Bronchial epithelial cell (primary cell): ENCODE measurements at places on chromosomes 3 and 15. TPM values are rescaled to one million over a fixed set of nuclear protein-coding genes. Genes with fewer than 3 reads are reported as not detected.
A peak's percentile ranks its signal among the peaks of the same experiment; 100 is the strongest.

DNA sequence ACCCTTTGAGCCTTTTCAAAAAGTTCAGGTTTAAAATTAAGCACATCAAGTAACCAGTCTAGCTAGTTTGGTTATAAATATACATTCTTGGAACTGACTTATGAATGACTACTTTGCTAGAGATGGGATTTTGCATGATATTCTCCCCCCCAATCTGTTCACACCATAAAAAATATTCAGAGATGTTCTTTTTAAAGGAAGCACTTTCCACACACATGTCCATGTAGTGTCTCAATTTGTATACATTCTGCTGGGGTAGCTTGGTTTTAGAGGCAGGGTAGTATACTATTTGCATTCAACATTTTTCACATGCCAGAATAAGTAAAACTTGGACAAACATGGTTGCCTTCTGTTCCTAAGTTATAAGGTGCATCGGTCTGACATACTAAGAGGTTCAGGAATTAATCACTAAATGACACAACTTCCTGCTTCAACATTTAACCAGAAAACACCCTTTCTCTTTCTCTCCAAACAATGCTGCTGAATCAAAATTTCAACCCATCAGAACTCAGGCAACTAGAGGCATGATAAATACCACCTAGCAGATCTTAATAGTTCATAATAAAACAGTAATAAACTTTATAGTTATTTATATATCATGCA is 57.0 kb downstream of the SUMF1 start:
- peak; percentile 56 for DNase-seq

GRCh38 chr3:4721511-4721911 is 228.4 kb downstream of the ITPR1 start:
- peak; percentile 40 for DNase-seq

- no peak for DNase-seq
Observed at GRCh38 chr15:85558848-85559247, 178.4 kb downstream of the AKAP13 start.

DNA sequence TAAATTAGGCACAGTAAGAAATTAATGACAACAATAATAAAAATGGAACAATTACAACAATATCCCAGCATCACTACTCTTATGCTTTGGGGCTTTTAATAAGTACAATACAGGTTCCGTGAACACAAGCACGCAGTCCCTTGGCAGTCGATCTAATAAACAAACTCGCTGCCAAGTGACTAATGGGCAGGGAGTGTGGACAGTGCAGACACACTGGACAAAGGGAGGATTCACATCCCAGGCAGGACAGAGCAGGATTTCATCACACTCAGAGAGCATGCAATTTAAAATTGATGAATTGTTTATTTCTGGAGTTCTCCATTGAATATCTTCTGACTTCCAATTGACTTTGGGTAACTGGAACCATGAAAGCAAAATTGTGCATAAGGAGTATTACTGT is 524.1 kb upstream of the CFAP20DC start:
- DNase-seq, result peak; percentile 64

DNA sequence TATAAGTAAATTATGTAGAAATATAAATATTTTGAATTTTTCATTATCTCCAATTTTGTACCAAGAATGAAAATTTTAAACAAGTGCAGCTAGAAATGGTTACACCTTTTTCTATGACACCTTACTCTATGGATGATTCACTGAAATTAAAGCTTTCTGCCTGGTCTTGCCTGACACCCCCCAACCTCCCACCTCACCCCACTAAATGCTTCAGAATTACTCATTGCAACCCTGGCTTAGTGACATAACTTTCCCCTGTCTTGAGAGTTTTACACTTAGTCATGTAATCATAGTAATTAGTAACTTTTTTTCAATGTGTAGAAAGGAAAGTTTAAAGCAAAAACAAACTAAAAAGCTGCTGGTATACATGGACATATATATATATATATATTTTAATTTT is 42.0 kb upstream of the MEIS2 start:
- peak; percentile 86 for DNase-seq

- no peak for DNase-seq
Observed at GRCh38 chr3:94099311-94099710, 36.5 kb downstream of the NSUN3 start.

GRCh38 chr3:18258492-18258891 is 166.6 kb downstream of the SATB1 start:
- DNase-seq, result no peak

DNA sequence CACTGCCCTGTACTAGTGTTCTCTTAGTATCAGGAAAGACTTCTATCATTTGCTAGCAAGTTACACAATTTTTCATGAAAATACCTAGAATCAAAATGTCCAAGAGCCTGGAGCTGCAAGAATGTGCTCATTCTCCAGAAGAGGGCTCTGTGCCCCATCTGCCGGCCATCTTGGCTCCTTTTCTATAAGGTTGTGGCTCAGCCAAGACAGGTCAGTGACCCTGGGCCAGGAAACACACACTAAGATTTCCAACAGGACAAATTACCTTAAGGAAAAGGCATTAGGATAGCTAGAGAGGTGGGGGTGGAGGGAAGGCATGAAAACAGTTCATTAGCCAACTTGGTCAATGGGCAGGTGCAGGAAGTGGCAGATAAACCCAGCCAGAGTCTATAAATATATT is 20.7 kb downstream of the TIMP4 start:
- peak; percentile 21 for DNase-seq

DNA sequence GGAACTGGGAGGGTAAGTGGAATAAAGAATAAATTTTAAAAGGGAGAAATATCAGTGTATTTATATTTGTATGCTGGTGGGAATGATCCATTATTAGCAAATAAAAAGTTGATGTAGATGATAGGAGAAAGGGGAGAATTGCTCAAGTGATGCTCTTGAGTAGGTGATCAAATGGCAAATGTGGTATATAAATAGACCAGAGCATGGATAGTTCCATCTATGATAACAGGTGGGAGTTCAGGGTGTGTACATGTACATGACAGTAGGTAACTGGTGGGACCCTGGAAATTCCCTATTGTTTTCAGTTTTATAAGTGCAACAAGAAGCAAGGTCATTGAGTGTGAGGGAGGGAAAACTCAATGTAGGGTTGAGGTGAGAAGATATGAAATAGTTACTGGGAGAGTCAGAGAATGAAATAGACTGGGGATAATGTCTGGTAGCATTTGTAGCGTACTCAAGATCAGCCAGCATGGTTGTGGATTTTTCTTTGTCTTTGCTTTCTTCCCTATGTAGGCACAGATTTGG is 31.3 kb upstream of the EBLN2 start:
- no peak for DNase-seq

DNA sequence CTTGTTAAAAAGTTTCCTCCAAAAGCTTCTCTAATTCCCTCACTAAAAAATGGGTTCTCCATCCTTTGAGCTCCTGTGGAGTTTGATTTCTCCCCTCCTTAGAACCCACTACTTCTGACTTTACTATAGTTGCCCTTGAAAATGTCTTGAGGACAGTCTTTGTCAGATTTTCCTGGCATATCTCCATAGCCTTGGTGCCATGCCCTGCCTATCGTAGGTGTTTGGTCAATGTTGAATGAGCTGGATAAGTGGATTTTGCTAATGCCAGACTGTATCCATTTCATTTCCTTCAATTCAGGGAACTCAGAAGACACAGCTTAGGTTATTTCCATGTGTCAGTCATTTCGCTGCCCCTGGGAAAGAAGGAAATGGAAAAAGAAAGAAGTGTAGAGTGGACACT is 40.6 kb downstream of the TMEM266 start:
- DNase-seq, result no peak

DNA sequence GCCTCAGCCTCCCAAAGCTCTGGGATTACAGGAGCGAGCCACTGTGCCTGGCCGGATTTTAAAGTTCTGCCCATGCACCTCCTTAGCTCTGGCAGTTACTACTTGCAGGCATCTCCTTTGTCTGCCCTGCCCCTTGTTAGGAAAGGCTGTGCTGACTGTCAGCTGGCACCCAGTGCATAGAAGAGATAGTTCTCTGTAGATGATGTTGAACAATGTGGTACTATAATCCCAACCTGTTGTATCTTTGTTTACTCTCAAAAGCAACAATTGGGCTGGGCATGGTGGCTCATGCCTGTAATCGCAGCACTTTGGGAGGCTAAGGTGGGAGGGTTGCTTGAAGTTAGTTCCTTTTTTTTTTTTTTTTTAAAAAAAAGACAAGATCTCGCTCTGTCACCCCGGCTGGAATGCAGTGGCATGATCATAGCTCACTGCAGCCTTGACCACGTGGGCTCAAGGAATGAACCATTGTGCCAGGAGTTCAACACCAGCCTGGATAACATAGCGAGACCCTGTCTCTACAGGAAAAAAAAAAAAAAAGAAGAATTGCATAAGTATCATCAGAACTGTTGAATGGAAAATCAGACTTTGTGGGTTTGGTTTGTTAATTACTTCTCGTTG is 30.6 kb downstream of the FLNB start:
- DNase-seq, result no peak

DNA sequence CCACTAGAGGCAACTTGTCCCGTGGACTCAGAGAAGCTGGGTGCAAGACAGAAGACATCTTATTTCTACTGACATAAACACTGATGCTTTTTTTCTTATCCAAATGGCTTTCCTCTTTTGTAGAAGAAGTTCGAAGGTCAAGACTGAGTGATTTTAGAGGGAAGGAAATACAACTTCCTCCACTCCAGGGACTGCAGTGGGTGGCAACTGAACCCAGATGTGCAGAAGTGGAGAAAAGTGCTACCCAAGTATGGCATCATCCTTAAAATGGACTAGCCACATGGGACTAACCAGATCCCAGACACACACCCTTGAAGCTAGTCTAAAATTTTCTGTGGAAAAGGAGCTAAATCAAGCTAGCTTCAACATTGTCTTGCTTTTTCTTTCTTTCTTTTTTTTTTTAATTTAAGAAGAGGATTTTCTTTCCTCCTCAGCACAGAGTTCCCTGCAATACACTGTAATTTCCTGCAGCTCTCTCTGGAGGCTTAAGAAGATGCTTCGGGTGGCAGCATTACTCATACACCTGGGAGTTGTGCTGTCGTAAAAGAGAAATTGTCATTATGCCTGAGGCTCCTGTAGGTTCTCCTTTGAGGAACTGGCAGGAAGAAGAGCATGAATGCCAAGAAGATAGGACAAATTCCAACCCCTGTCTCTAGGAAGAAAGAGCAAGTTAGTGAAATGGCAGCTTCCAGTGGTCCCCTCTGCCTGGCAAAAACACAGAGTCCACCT is 3.8 kb upstream of the FRMD4B start:
- peak; percentile 65 for DNase-seq

GRCh38 chr3:45166321-45166879 is 20.2 kb upstream of the CDCP1 start:
- no peak for DNase-seq

DNA sequence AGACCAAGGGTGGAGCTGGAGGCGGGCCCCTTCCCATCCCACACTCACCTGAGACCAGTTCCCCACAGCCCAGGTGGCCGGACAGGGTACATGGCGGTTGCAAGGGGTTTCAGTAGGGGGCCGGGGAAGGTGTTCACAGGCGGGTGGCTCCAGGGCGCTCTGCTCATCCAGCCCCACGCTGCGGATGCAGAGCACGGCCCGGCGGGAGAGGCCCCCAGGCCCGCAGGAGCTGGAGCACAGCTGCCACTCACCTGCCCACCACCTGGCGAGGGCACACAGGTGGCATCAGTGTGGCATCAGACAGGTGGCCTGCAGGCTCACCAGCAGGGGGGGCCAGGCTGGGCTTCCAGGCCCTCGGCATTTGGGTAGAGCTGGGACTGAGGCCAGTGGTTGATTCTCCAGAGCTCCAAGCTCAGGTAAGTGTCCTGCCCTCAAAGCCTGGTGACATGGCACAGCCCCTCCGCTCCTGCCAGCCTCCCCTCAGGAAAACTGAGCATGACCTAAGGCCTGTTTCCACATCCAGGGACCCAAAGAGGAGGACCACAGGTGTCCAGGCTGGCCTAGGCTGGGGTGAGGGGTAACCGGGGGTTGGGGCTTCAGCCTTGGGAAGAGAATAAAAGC is 43.8 kb downstream of the ADAMTS7 start:
- no peak for DNase-seq

GRCh38 chr3:134374791-134375581 is 739 bp upstream of the AMOTL2 start:
- DNase-seq, result peak; percentile 65

DNA sequence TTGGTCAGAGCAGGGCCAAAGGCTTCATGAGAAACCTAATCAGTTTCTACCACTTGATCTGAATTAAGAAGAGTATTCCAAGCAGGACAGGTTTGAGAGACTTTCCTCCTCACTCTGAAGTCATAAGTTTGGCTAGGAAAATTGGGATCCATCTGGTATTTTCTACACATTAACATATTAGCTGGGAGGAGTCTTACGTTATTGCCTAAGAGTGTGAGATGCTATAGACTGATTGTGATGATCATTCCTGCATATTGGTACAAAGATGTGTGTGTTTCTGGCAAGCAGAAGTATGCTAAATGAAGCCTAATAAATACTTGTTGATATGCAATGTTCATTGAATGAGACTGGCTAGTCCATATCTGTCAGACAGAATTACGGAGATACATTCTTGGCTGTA is 73.5 kb upstream of the RASGRP1 start:
- DNase-seq, result no peak

DNA sequence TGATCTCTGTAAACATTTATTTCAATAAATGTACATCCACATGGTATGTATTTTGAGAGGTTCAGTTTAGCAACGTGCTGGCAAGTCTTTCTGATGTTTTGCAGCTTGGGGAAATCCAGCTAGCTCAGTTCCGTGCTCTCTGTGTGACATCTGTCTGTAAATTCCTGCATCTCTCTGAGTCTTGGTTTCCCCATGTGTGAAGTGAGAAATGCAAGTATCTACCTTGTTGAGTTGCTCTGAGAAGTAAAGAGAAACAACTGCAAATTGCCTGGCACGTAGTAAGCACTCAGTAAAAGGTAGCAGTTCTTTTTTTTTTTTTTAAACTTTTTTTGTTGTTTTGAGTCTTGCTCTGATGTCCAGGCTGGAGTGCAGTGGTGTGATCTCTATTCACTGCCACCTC is 30.2 kb upstream of the MORF4L1 start:
- no peak for DNase-seq

DNA sequence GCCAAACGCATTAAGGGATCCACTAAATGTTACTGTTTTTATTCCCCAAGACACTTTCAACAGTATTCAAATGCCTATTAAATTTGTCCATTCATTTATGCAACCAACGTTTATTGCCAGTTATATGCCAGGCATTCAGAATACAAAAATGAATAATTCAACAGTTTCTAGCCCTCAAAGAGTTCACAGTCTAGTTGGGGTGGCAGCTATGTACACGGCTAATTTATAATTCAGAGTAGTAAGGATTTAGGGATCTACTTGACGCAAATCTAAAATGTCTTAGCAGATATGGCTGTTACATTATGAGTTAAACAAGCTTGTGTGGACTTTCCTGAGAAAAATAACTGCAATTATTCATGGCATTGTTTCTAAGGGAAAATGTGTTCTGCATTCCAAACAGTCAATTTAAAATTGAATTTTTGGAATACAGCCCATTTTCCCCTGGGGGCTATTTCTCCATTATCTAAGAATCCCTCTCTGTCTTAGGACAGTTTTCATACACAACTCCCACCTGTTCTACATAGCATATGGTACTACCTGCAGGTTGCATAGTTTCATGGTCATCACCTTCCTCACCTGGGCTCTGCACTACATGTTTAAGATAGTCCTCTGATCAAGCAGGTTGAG is 11.5 kb upstream of the MSL2 start:
- no peak for DNase-seq

The AGBL1 gene
- not detected in 2 replicates for total RNA-seq

The STXBP5L gene
- total RNA-seq, result not detected in 2 replicates

The CCDC33 gene
- total RNA-seq, result not detected in 2 replicates

The SLC51B gene
- total RNA-seq, result not detected in 2 replicates

The CCNB2 gene
- 2.1 and 2.3 TPM in 2 replicates for total RNA-seq

The GOLGA8T gene
- total RNA-seq, result 0.13 TPM in 1 of 2 replicates, not detected in the other

The PCCB gene
- total RNA-seq, result 56.7 and 62.1 TPM in 2 replicates

The EPB42 gene
- total RNA-seq, result not detected in 2 replicates

The ASTE1 gene
- total RNA-seq, result 4.5 and 5.5 TPM in 2 replicates

The FBXL22 gene
- under 0.01 and 0.38 TPM in 2 replicates for total RNA-seq

The ST8SIA2 gene
- total RNA-seq, result not detected in 2 replicates

The RAD51 gene
- 0.53 and 0.64 TPM in 2 replicates for total RNA-seq

The C3orf38 gene
- 25.3 and 26.6 TPM in 2 replicates for total RNA-seq

The AMIGO3 gene
- total RNA-seq, result not detected in 2 replicates
